Brain (organoid and tissue), 16 donors: ENCODE measurements at places on chromosomes 2 and 18. TPM values are rescaled to one million over a fixed set of nuclear protein-coding genes. Genes with fewer than 3 reads are reported as not detected.

GRCh38 chr2:194491409-194492115 is 1165.5 kb upstream of the SLC39A10 start:
- DNase-seq = no peak

GRCh38 chr18:26650310-26651268 is 102.2 kb upstream of the KCTD1 start:
- peak; percentile 23 for DNase-seq

DNA sequence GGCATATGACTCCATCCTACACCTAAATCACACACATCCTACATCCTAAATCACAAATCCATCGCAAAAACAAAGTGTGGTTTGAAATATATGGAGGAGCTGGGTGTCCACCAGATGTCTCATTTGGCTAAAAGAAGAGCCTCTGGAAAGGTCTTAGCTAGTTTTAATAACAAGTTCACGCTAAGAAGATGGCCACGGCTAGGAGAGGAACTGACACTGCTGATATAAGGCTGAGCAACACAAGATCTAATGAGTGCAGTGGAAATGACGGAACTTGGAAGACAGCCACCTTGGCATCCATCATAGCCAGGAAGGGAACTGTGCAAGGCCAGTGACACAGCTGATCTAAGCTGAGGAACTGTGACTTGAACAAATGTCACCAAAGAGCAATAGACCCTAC is 60.0 kb upstream of the AGAP1 start:
- DNase-seq = peak; percentile 82

DNA sequence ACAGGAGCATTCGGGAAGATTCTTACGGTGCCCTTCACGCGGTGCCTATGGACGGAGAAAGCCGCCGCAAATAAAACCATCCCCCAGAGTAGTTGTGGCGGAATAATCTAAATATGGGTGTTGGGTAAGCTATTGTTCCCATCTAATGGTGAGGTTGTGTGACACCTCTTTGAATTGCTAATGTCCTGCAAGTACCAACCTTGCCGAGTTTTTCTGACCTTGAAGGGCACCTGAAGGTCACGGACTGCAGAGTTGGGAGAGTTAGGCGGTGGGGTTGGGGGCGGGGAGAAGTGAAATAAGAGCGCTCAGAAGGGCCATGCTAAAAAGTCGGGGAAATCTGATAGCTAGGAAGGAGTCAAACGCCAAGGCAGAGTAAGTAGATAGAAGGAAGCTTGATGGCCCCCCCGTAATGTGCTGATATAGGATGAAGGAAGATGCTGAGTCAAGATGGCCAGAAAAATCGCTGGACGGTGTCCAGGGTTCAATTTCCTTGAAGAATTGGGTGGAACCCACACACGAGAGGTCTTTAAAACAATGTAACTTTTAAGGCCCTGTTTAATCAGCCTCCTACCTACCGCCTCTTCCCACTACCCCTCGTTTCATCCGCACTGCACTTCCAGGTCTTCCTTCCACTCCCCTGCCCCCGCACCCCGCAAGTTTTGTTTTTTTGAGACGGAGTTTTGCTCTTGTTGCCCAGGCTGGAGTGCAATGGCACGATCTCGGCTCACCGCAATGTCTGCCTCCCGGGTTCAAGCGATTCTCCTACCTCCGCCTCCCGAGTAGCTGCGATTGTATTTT is 600 bp downstream of the KATNAL2 start:
- peak; percentile 36 for DNase-seq

The CTAGE1 gene
- not detected for polyA plus RNA-seq
